ENCODE measurements at places on chromosomes 16 and 17.

GRCh38 chr17:75764711-75765421, at the start of gene GALK1:
GALK1 (minus strand) TSS chr17:75765192; CDS start chr17:75765136, 56 bp downstream.
- DNase-seq = no peak

- no peak for DNase-seq
Observed at GRCh38 chr17:79811868-79812352, 15.0 kb upstream of the CBX8 start.

DNA sequence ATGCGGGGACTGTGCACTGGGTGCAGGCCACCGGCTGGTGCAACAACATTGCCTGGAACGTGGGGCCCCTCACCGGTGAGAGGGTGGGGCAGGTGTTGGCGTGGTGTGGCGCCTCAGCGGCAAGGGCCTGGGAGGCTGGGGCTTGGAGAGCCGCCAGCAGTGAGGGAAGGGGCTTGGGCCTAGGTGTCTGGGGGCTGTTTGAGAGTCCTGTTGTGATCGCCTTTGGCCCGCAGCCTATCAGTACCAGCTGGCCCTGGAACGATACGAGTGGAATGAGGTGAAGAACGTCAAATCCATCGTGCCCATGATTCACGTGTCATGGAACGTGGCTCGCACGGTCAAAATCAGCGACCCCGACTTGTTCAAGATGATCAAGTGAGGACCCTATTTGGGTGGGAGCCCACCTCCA, 2.6 kb upstream of the TMEM88 start:
- no peak for DNase-seq

DNA sequence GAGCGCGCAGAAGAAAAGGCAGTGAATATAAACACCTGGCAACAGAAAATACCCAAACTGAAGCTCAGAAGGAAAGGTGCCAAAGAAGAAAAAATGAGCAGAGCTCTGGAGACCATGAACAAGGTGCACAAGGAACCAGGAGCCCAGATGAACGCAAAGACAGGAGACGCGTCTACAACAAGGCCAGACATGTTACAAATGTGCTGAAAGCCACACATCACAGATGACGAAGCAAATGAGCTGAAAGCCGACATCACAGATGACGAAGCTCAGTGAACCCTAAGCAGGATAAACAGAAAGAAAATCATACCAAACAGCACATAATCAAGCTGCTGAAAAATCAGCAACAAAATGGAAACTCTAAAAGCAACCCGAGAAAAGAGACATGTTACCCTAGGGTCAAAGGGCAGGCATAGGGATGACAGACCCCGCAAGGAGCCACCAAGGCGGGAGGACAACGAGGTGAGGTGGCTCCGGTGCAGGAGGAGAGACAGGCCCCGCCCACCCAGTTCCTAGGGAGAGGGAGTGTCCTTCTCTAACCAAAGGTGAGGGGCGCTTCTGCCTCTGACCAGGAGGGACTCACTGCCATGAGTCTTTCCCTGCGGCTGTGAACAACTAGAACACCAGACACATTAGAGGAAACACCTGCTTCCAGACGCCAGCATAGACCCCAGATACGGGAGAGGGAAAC, 39.1 kb downstream of the CCDC57 start:
- no peak for DNase-seq

DNA sequence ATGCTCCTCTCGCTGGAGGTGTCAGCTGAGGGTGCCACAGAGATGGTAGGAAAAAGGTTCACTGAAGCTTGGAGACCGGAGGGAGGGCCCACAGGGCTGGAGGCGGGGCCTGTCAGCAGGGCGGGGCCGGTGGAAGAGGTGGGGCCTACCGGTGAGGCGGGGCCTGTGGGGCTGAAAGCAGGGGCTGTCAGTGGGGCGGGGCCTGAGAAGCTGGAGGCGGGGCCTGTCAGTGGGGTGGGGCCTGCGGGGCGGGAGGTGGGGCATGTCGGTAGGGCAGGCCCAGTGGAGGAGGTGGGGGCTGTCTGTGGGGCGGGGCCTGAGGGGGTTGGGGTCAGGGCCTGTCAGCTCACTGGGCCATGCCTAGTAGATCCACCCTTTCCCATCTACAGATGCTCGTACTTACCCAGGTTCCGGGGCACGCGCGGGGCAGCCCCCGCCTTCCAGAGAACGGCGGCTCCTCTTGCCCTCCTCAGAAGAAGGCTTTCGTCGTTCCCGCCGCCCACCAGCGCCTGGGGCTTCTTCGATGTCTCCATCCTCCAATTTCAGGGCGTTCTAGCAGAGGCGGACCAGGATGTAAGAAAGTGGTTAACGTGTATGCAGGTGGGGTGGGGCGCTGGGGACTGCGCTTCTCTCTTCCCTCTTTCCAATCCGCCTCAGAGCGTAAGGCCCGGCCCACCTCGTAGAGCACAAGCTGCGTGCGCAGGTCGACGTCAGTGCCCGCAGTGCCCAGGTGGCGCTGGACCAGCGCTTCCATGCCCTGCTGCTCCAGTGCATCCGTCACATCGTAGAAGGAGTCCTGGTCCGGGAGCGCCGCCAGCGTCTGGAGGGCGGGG, 9.8 kb downstream of the TMEM208 start:
- no peak for DNase-seq

DNA sequence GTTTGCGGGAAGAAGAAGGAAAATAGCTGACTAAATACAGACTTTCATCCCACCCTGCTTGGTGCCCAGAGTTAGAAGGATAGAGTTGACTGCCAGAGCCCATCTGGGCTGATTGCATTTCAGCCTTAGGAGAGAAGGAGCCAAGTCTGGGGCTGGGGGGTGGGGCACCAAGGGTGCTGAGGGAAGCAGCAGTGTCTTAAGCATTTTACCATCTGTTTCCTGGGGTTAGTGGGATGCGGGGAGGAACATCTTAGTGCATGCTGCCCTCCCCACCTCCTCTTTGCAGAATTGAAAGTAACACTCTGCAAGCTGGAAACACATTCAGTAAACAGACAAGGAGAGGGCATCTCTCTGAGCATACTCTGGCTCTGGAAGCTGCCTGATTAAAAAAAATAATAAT, 1.5 kb upstream of the ARL5C start:
- DNase-seq = no peak

GRCh38 chr17:55842405-55843158, 91.7 kb downstream of the PCTP start:
- no peak for DNase-seq

DNA sequence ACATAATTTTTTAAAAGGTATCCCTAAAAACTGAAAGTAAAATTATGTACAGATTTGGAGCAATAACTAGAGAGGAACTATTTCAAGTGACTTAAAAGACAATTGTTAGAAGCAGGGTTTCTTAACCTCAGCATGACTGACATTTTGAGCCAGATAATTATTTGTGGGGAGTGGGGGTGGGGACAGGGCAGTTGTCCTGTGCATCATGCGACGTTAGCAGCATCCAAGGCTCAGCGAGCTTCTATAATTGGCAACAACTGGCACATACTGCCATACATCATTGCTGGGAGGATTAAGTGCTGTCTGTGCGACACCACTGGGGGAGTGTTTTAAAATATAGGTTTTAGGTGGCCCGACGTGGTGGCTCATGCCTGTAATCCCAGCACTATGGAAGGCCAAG, 27.1 kb downstream of the GABARAPL2 start:
- no peak for DNase-seq

GRCh38 chr17:16353317-16354174, at the start of gene CENPV:
CENPV (minus strand) TSS chr17:16353469; CDS start chr17:16353436, 33 bp downstream.
- DNase-seq = no peak

GRCh38 chr16:68275611-68276191, 11.4 kb downstream of the SLC7A6 start:
- no peak for DNase-seq

DNA sequence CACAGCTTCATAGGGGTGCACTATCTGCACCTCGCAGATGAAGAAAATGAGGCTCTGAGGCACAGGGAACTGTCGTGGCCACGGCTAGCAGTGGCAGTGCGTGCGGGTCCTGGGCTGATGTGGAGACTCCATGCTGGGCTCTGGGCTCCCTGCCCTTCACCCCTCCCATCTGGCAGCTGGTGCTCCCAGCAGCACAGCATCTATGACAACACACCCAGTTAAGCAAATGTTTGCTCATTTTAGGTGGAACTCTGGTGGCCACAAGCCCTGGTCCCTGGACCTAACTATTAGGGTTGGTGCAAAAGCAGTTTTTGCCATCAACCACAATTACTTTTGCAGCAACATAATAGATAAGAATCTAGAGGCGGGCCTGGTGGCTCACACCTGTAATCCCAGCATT, 30.9 kb downstream of the IFT140 start:
- no peak for DNase-seq

GRCh38 chr16:17998550-17998949, 338.0 kb downstream of the NPIPA8 start:
- DNase-seq = no peak

DNA sequence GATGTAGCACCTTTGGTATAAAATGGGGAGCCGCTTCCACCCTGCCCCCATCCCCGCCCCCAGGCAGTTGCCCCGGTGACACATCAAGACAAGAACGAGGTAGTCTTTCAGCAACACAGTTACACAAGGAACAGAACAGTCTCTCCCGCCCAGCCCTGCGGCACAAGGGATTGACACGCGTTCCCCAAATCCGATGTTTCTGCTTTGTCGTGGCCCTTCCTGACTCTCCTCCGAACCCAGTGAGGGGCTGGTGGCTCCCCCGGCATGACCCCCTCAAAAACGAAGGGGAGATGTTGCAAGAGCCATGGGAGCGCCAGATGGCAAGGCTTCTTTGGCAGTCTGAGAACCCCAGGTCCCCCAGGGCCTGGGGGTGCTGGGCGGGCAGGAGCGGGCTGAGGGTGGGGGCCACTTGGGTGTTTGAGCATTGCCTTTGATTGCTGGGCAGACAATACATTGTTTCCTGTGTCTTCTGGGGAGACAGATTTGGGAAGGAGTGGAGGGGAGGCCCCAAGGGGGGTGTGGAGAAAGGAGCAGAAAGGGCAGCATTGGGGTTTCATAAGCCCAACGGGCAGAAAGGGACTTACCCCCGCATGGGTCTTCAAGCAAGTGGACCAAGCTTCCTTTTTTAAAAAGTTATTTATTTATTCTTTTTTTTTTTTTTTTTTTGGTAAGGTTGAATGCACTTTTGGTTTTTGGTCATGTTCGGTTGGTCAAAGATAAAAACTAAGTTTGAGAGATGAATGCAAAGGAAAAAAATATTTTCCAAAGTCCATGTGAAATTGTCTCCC, 16.6 kb downstream of the COL1A1 start:
- no peak for DNase-seq

- DNase-seq = no peak
Observed at GRCh38 chr17:60327901-60328273, 64.0 kb downstream of the USP32 start.

- no peak for DNase-seq
Observed at GRCh38 chr16:13148836-13149235, 247.4 kb downstream of the SHISA9 start.

- DNase-seq = no peak
Observed at GRCh38 chr16:74601126-74601871, 5.6 kb downstream of the GLG1 start.

DNA sequence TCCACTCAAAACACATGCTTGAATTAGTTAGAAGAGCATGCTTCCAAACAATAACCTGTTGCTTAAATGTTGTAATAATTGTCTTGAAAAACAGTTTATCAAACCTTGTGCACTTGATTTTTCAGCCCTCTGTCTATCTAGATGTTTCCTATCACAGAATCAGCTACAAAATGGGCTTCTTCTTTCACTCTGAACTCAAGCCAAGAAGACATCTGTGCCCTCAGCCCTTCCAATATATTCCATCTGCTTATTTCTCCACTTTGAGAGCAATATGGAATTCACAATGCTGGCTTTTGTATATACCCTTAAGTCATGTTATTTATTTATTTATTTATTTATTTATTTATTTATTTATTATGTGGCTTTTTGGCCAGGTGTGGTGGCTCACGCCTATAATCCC, 234.2 kb downstream of the TOX3 start:
- DNase-seq = no peak

DNA sequence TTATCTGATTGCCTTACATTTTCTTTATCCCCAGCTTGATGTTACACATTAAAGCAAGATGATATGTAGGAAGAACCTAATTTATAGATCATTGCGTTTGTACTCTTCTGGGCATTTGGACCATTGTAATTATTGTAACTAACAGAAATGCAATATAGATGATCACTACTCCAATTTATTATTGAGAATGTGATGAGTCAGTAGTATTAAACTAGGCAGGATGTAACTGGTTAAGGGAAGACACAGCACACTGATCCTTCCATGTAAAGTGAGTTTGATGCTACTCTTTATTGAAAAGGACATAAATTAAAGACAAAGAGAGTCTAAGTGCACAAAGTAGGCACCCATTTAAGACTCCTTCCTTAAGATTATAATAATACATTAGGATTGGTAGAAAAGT, 223.8 kb downstream of the KIF2B start:
- no peak for DNase-seq

- DNase-seq = no peak
Observed at GRCh38 chr16:4190712-4191333, 51.1 kb downstream of the SRL start.

DNA sequence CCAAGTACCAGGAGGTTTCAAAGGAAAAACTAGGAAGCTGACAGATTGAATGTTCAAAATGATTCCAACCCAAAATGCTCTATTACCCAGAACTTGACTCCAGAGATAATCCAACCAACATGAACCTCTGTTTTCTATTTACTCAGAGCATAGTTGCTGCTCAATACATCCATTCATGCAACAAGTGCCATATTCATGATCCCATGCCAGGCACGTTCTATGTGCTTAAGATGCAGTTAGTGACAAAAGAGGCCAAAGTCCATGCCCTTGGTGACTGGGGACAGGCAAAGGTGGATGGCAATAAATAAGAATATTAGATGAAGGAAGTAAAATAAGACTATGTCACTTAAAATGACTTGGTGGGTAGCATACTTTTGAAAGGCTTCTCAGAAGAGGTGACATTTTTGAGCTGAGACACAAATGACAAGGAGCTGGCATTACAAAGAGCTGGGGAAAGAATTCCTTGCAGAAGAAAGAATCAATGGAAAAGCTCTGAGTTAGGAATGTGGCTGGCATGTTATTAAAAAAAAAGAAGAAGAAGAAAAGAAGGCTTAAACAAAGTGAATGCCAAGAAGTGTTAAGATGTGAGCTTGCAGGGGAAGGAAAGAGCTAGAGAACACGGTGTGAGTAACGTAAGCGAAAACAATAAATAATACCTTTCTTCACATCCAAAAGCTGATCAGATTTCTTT, 34.5 kb downstream of the TOX3 start:
- DNase-seq = no peak

DNA sequence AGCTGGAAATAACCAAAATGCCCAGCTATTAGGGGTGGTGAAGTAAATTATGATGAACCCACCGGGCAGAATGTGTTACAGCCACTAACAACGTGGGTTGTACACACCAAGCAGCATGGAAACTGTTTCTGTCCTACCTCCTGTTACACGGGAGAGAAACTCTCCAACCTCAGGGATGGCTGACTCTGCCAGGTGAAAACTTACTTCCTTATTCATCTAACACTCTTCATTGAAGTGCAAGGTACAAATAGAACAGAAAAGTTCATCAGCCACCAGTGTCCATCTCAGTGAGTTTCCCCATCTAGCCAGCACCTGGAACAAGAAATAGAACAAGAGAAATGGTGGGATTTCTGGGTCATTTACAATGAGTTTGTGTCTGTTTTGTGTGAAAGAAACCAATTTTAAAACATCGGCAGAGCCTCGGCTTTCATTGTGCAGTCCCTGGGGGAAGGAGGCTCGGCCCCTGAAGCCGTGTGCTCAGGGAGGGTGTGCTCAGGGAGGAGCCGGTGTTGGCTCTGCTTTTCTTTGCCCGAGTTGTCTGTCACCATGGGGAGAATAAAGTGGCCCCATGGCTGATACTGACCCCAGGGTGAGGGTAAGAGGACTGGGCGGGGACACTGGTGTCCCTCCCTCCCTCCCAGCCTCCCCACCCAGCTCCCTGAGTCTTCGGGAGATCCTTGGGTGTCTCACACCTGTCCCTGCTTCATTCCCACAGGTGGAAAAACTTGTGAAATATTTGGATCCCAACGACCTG, 39.8 kb downstream of the RAB11FIP4 start:
- DNase-seq = no peak

GRCh38 chr17:76371656-76372628, 12.5 kb upstream of the SPHK1 start:
- DNase-seq = no peak

Data from foreskin melanocyte (primary cell).